Activated CD4-positive, alpha-beta T cell treated with anti-CD3 and anti-CD28 coated beads, Interleukin-2, amount 10 ng/mL, durations not matched to agents 24 days and 14 days (primary cell): ENCODE measurements at places on chromosomes 6 and 20.

GRCh38 chr20:53774461-53775203 is 181.0 kb upstream of the ZNF217 start:
- peaks cover 7% of the 10 kb centered on the region for H3K4me1 ChIP-seq
- DNase-seq = no peak
- no peak overlapping the region for H3K4me3 ChIP-seq
- H3K27me3 ChIP-seq = no peaks in the 10 kb centered on the region
- no peak overlapping the region for H3K27ac ChIP-seq

- DNase-seq = no peak
- H3K27me3 ChIP-seq = no peaks in the 10 kb centered on the region
- H3K4me3 ChIP-seq = no peak overlapping the region
- peaks cover 5% of the 10 kb centered on the region for H3K36me3 ChIP-seq
Measured at GRCh38 chr20:25039697-25040437, 18.1 kb downstream of the ACSS1 start.

DNA sequence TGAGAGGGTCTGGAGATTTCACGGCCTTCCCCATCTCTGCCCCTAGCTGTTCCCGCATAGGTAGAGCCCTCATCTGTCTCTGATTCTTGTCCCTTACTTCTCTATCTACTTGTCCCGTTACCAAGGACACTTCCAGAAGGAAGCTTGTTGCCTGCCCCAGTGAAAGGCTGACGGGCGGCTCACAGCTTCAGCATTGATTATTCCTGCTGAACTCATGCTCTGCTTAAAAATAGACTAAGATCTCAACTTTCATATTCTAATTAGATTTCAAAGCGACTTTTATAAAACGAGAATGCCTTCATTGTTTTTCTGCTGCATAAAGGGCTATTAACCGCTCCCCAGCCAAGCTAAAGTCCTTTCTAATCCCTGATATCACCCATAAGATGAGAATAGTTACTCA is 31.1 kb upstream of the MAFB start:
- no peak overlapping the region for H3K4me3 ChIP-seq
- H3K36me3 ChIP-seq = no peaks in the 10 kb centered on the region
- no peaks in the 10 kb centered on the region for H3K4me1 ChIP-seq

DNA sequence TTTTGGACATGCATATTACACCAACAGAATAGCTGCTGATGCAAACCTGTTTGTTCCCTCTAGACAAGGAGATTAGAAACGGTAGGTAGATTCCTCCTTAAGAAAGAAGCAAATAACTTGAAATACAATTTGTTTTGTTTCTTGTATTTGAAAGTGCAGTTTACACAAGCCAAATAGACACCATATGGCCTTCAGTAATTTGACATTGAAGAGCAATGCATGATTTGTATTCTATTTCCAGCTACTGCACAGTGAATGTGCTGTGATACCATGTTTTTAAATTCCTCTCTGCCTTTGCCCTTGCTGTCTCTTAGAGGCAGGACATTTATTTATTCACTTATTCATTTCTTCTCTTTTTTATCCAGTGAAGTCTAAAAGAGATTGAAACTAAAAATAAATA is 31.9 kb upstream of the ANKEF1 start:
- no peak for DNase-seq
- no peaks in the 10 kb centered on the region for H3K4me1 ChIP-seq
- H3K36me3 ChIP-seq = no peaks in the 10 kb centered on the region
- peaks cover 2% of the 10 kb centered on the region for H3K27me3 ChIP-seq

DNA sequence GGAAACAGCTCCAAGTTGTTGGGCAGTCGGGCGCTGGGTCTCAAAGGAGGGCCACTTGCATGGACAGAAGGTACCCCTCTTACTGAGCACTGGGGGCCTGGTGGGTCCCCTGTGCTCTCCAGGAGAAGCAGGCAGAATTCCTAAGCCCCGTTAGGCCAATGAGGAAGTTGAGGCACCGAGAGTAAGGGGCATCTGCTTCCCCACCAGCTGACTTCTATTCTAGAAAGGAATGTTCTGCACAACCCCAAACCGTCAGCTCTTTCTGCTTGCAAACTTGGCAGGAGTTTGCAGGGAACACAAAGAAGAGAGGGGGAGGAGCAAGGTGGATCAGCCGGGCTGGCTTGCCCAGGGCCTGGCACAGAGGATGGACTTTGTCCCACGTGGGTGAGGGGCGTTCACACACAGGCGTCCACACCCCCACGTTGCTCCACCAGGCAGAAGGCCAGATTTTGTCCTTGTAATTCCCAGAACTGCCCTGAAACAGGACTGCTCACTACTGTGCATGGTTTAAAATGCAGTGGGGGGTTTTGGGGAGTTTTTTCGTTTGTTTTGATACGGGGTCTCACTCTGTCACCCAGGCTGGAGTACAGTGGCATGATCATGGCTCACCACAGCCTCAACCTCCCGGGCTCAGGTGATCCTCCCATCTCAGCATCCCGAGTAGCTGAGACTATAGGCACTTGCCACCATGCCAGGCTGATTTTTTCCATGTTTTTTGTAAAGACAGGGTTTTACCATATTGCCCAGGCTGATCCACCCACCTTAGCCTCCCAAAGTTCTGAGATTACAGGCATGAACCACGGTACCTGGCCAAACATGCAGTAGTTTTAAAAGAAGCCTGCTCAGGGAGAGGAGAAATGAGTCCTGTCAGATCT is 93.3 kb downstream of the SNX5 start:
- peaks cover 15% of the 10 kb centered on the region for H3K27me3 ChIP-seq
- H3K27ac ChIP-seq = no peak overlapping the region
- no peaks in the 10 kb centered on the region for H3K36me3 ChIP-seq
- no peak for DNase-seq
- H3K4me1 ChIP-seq = peaks cover 17% of the 10 kb centered on the region

- H3K27ac ChIP-seq = no peak overlapping the region
- no peak overlapping the region for H3K4me3 ChIP-seq
- peaks cover 28% of the 10 kb centered on the region for H3K4me1 ChIP-seq
- H3K36me3 ChIP-seq = peaks cover 3% of the 10 kb centered on the region
Measured at GRCh38 chr20:10553326-10553984, 118.3 kb downstream of the SLX4IP start.

DNA sequence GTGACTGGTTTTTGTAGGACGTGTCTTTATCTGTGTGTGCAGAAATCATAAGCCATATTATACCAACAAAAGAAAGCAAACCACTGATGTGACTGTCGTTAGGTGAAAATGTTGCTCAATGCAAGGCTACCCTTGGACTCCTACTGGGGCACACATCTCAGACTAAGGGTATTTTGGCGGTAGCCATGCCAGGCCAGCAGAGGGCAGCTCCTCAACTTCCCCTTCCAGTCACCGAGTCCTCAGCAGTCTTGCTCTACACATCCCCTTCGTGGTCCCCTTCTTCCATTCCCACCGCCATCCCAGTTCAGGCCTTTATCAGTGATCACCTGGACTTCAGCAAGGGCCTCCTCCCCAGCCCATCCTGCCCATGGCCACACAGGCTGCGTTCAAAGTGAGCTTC is 113.7 kb upstream of the GGTLC1 start:
- H3K27me3 ChIP-seq = peaks cover 6% of the 10 kb centered on the region
- peak overlapping the region; percentile 40 for H3K27ac ChIP-seq
- no peaks in the 10 kb centered on the region for H3K36me3 ChIP-seq
- peak; percentile 70 for DNase-seq

GRCh38 chr20:5908981-5909380 is 41.4 kb downstream of the TRMT6 start:
- no peak overlapping the region for H3K27ac ChIP-seq
- no peaks in the 10 kb centered on the region for H3K36me3 ChIP-seq
- peaks cover 49% of the 10 kb centered on the region for H3K27me3 ChIP-seq

DNA sequence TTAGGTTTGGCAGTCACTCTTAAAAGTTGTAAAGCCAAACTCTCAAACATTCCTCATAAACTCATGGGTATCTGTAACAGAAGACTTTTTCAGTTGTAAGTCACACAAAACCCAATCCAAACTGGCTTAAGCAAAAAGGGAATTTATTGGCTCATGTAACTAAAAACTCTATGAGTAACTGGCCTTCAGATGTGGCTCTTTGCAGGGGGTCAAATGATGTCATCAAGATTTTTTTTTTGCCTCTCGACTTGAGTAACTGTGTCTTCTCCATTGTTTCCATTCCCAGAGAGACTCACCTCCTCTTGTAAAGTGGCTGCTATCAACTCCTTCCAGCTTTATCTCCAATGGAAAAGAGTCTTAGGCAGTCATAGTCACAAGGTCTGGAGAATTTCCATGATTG is 645.0 kb downstream of the DHX35 start:
- H3K27me3 ChIP-seq = no peaks in the 10 kb centered on the region
- DNase-seq = no peak
- H3K36me3 ChIP-seq = no peaks in the 10 kb centered on the region
- no peaks in the 10 kb centered on the region for H3K4me1 ChIP-seq
- no peak overlapping the region for H3K27ac ChIP-seq
- no peak overlapping the region for H3K4me3 ChIP-seq

GRCh38 chr6:152018876-152019275 is 211.4 kb downstream of the ESR1 start:
- no peaks in the 10 kb centered on the region for H3K4me1 ChIP-seq
- H3K36me3 ChIP-seq = no peaks in the 10 kb centered on the region
- H3K27me3 ChIP-seq = peaks cover 3% of the 10 kb centered on the region
- DNase-seq = no peak

DNA sequence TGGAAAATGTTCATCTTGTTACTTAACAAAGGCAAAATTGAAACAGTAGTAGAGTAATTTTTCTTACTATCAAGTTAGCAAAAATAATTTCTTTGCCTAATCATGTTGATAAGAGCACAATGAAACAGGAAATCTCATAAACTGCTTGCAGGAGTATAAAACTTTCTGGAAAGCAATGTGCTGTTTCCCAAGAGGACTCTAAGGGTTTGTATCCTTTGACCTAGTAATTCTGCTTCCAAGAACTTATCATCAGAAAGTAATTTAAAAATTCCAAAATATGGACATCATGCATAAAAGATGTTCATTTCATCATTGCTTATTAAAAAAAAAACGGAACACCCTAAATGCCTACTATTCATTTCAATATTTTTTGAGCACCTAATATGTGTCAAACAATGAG is 46.1 kb upstream of the TNFAIP3 start:
- H3K4me3 ChIP-seq = no peak overlapping the region
- H3K4me1 ChIP-seq = peaks cover 73% of the 10 kb centered on the region
- peaks cover 2% of the 10 kb centered on the region for H3K36me3 ChIP-seq
- H3K27ac ChIP-seq = no peak overlapping the region
- DNase-seq = no peak

GRCh38 chr20:22771706-22772105 is 187.3 kb upstream of the FOXA2 start:
- H3K36me3 ChIP-seq = no peaks in the 10 kb centered on the region
- DNase-seq = no peak
- no peak overlapping the region for H3K27ac ChIP-seq
- no peak overlapping the region for H3K4me3 ChIP-seq
- H3K4me1 ChIP-seq = no peaks in the 10 kb centered on the region
